ENCODE measurements at places on chromosomes 2 and 18.

DNA sequence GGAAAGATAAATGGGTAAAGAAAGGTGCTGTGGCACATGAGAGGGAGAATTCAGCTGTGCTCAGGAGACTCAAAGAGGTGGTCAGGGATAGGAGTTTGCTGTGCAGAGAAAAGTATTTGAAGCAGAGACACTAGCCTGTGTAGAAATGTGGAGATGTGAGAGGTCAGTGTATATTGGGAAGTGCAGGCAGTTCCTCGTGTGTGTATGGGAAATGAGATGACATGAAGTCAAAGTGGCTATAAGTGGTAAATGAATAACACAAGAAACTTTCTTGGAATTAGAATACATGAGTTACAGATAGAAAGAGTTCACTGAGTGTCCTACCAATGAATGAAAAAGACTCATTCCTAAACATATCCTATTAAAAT lies 11.6 kb downstream of the MAP3K20 start:
- DNase-seq, result no peak

DNA sequence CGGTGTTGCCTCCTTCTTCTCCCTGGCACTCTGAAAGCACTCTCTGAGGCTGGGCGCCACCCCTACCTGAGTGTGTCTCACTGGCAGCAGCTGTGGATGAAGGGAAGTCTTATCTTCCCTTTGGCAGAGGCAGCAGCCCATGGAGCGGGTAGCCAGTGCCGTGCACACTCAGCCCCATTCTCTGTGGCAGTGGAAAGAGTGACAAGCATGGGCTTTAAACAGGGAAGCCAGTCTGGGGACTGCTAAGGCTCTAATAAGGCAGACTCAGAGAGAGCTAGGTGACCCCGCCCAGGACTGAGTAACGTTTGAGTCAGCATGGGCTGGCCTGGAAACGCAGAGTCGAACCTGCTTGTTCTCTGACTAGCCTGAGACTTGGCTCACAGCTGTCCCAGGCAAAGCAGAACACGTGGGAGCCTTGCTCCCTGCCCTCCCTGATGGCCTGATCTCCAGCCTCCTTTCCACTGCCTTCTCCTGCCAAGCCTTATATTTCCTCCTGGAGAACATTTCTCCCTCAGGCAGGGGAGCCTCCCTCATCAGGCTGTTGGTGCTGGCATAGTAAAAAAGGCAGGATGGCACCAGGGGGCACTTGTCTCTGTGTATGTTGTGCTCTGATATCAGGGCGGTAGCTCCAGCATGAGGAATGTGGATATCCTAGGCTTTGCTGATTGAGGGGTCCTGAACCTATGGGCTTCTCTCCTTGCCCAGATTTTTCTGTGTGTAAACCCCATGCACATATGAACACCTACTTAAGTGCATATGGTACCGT lies 93.9 kb upstream of the LGALSL start:
- DNase-seq, result no peak

- DNase-seq, result no peak
Measured at GRCh38 chr2:178927173-178927572, 120.0 kb upstream of the TTN start.

DNA sequence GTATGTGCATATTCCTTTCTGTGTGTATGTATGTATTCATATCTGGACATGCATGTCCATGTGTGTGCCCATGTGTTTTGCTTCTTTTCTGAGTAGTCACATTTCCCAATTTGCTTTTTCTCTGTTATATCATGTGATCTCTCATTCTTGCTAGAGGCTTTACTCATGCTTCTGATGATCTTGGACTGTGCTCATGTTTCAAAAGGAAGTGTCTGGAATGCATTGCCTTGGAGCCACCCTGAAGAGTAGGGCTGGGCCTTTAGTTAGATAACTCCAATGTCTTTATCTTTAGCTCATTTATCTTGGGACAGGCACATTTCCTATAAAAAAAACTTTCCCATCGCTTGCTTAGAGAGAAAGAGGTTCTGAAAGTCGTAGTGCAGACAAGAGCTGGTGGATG lies 859.2 kb downstream of the CNTNAP5 start:
- DNase-seq, result no peak

DNA sequence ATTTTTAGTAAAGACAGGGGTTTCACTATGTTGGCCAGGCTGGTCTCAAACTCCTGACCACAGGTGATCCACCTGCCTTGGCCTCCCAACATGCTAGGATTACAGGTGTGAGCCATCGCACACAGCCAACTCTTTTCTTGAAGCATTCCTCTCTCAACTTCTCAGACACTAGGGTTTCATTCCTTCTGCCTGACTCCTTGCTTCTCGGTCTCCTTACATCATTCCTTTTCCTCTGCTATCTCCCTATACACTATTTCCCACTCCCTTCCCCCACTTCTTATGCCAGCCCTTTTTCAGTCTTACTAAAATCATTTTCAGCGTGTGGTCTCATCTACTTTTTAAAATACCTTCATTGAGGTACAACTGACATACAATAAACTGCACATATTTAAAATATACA lies 6.1 kb downstream of the SOS1 start:
- DNase-seq, result no peak

GRCh38 chr2:226837787-226838603 lies 2.1 kb downstream of the RHBDD1 start:
- no peak for DNase-seq

DNA sequence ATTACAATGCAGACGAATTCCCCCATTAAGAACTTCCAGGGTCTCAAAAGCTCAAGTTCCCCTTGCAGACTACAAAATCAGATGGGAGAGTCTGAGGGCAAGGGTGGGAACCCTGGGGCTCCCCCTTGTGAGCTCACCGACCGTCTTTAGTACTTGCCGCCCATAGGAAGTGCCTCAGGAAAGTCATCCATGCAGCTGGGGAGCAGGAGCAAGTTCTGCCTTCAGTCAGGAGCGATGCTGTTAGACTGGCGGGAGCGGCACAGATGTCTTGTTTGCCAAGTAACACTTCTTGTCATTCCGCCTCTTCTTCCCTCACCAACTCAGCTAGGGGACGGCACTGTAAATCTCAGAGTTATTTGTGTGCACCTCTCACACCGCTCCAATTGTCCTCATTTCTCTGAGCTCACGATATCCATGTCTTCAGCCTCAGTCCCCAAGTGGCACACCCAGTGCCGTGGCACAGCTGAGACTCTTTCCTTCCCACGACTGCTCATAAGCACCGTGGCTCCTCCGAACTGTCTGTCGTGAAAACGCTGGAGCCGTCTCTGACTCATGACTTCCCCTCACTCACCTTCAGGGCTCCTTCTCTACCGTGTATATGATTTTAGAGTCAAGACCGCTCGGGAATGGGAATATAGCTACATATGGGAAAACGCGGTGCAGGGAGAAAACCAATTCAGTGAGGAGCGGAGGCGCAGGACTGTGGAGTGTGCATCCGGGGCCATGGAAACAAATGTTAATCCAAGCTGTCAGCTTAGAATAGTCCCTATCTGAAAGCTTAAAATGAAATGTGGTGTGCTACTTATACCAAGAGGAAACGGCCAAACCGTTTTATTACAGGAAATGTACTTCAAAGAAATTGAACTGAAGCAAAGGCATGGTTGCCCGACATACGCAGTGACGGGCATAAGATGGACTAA lies 34.0 kb downstream of the UXS1 start:
- DNase-seq, result no peak

GRCh38 chr2:109284826-109285225 lies 155.8 kb downstream of the SH3RF3 start:
- no peak for DNase-seq

DNA sequence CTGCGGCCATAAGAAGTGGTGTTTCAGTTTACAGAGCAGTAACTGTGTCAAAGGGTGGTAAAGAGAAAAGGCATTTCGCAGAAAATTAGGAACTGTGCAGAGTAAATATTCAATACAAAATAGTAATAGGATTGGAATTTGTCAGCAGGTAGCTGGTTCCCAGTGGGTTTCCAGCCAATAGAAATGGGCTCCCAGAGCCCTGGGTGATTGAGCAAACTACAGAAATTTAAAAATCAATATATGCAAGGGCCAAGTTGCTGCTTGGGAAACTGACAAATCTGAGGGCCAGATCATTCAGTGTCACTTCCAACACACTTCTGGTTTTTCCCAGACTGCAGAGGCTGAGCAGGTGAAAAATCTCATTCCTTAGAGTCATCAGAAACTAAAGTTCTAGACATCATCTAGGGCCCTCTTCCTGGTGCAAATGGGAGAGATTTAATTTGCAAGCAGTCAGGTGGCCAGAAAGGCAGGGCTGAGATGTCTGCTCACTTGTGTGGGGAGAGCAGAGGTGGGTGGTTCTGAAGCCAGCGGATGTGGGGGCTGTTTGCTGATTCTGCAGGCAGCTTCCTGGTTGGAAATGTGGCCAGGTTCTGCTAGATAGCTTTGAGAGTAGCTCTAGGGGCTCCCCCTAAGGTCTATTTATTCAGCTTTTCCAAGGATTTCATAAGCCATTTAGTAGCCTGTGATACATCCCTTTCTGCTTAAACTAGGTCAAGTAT lies 182.4 kb downstream of the NCK2 start:
- DNase-seq, result no peak

- no peak for DNase-seq
Measured at GRCh38 chr18:59940068-59940467, 40.3 kb downstream of the PMAIP1 start.

DNA sequence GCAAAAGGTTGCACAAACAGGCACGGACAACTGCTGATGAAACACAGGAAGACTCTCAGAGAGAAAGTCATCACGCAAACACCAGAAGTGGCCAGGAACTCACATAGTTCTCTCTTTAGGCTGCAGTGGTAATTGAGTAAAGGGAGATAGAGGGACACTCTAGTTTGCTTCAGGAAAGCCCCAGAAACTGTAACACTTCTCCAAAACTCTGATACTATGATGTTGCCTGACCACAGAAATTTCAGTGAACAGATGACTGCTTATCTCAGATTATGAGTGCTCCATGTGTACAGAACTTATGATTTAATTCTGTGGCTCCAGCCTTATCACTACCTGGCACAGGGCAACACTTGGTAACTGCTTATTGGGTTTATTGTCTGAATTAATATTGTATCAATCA lies 311.5 kb upstream of the GYPC start:
- no peak for DNase-seq

DNA sequence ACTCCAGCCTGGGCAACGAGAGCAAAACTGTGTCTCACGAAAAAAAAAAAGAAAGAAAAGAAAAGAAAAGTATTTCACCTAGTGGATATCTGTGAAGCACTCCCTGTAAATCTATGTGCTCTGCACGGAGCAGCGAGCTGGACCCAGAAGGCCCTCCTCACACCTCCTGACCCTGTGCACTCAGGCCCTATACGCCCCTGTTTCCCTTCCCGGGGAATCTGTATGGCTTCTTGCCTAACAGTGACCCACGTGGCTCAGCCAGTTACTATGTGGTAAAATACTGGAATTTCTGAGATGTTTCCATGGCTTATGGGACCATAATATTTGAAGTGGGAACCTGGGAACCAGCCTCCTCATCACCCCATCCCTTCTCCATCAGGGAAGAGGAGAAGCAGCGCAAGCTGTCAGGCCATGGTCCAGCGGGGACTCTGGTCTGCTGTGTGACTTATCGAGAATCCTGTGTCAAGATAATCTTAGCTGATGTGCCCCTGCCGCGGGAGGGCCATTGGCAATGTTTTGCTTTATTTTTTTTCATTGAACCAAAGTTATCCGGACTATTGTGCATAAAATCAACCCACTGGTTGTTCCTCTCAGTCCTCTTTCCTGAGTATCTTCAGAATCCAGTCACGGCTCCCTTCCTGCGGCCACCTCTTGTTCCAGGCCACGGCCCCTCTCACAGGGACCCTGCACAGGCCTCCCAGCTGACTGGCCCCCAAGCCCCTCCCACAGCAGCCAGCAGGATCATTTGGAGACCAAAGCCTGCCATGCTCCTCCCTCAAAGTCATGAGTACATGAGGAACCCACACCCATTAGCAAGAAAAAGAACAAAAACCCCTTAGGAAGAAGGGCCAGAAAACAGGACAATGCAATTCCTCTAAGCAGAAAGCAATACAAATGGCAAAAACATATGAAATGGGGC lies 30.6 kb downstream of the SDC1 start:
- DNase-seq, result no peak

DNA sequence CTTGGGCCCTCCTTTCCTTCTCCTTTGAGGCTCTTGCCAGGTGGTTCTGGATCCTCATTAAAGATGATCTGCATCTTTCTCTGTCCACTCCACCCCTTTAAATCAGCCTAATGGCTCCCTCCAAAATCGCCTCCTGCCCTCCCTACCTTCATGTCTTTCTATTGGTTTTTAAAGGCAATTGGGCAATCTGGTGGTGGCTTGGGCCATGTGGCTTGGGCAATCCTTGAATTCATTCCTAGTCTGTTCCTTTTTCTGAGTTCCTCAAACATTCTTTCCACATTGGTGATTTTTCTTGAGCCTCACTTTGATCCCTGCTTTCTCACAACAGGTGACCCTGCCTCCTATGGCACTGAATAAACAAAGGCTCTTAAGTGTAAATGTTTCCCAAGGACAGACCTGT lies 266.2 kb upstream of the REV1 start:
- DNase-seq, result no peak

GRCh38 chr2:172177581-172177980 lies 74.9 kb upstream of the DLX2 start:
- DNase-seq, result no peak

DNA sequence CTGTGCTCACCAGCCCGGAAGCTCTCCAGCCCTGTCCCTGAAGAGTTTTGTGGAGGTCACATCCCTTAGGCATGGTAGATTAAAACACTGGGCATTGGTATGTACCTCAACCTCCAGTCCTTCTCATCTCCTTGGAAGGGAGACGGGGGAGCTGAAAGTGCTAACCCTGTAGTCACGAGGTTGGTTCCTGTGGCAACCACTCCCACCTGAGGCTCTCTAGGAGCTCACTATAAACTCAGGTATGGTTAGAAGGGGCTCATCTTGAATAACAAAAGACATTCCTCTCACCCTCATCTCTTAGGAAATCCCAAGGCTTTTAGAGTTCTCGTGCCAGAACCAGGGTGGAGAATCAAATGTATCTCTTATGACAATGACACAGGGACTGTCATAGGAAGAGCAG lies 43.0 kb upstream of the MGAT4A start:
- no peak for DNase-seq

GRCh38 chr2:240965905-240966456 lies 32.4 kb upstream of the SNED1 start:
- DNase-seq, result no peak

- no peak for DNase-seq
Measured at GRCh38 chr2:50335852-50336251, 696.1 kb downstream of the NRXN1 start.

GRCh38 chr18:75216911-75217689 lies 6.5 kb downstream of the TSHZ1 start:
- DNase-seq, result no peak

- DNase-seq, result no peak
Measured at GRCh38 chr2:218149848-218150440, 16.8 kb downstream of the CXCR1 start.

DNA sequence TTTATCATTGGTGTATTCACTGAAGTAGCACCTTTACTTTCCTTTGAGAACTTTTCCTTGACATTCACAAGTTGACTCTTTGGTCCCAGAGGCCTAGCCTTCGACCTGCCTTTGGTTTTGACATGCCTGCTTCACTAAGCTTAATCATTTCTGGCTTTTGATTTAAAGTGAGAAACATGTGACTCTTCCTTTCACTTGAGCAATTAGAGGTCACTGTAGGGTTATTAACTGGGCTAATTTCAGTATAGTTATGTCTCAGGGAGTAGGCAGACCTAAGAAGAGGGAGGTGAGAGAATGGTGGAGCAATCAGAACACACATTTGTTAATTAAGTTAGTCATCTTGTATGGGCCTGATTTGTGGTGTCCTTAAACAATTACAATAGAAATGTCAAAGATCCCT lies 1040.7 kb upstream of the SLC39A10 start:
- no peak for DNase-seq
